Fibroblast of lung (primary cell): ENCODE measurements at places on chromosomes 2 and 18.

DNA sequence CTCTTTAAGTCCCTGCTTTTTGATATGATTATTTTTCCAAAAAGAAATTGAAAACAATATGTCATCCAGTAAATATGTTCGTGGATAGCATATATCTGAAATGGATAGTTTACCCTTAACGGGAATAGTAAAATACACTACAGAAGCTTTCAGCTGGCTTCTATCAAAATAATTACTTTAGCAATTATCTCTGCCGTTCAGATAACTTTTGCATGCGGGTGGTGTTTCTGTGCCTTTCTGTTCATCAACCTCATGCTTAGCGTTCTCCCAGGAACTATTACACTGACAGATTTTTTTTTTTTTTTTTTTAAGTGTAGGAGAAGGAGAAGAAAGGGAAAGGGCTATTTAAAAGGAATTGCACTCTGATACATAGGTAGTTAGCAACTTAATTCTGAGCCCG is 53.6 kb downstream of the TSHZ1 start:
- DNase-seq: no peak

DNA sequence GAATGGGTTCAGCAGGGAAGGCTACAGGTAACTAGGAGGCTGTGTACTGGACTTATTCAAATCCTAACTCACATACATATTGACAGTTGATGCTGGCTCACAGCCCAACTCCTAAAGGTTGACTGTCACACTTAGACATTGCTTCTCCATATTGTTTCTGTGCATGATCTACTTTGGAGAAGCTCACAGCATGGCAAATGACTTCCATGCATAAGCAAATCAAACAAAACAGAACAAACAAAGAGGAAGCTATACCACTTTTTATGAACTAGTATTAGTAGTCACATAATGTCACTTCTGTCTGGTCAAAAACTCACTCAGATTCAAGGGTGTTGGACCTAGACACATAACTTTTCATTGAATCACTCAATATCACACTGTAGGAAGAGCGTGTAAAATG is 43.8 kb upstream of the CDH19 start:
- DNase-seq: no peak

- DNase-seq: peak; percentile 39
Measured at GRCh38 chr2:51812138-51812866, 780.4 kb upstream of the NRXN1 start.

DNA sequence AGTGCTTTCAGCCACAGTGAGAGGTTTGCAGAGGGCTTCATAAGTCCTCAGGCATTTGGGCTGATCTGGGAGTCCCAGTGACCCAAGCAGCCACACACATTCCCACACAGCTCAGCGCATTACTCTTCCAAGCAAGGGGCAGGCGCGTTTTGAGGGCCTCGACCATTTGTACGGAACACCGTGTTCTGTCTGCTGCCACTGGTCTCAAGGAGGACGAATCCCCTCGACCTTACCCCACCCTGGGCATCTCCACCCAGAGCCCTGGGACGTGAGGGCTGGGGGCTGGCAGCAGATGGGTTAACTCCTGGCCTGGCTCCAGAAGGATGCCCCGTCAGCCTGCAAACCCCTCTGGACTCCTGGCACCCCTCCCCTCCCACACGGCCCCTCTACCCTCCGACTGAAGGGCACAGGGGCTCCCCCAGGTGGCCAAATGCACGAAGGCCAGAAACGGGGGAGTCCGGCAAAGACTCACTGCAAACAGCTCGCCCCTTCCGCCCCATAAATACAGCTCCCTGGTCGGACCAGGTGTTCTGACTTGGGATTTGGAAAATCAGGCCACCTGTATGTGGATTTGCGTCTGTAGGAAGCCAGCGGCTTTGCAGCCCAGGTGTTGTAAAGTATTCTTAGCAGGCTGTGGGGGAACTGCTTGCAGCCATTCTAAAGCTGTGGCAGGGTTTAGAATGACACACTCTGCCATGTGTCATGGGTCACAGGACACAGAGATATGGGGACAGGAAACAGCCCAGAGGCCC is 33.6 kb upstream of the PTMA start:
- peak; percentile 53 for DNase-seq

GRCh38 chr2:157257312-157258252 is at the start of gene GALNT5:
TSS of gene GALNT5 (plus strand) at chr2:157257705. CDS start at chr2:157258083, 378 bp downstream.
- DNase-seq: peak; percentile 62

GRCh38 chr18:58418361-58418760 is 210.5 kb downstream of the ALPK2 start:
- no peak for DNase-seq

DNA sequence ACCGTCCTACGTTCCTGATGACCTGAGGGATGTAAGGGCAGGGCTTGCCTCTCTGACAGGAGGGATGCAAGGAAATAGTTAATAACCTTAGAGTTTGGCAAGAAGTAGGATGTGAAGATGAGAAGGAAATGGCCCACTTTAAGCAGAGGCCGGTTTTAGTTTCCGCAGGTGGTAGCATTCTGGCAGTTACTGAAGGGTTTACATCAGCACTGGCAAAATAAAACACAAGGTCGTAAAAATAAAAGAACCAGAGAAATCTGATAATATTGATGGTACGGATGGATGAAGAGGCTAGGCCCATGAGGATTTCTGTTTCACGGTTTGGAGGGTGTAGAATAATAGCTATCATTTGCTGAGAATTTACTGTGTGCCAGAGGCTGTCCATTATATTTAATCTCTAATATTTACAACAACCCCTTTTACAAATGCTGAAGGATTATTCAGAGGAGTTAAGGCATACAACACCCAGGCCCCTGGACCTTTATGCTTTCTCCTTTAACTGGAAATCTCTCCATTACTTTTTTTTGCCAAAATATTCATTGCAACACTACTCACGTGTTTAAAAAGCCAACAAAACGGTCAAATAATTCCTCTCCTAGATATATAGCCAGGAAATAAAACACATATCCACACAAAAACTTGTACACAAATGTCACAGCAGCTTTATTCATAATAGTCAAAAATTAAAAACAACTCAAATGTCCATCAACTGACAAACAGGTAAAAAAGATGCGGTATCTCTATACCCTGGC is 28.5 kb downstream of the DAPL1 start:
- DNase-seq: no peak

- no peak for DNase-seq
Measured at GRCh38 chr2:159462201-159462785, 154.1 kb downstream of the BAZ2B start.

- no peak for DNase-seq
Measured at GRCh38 chr2:141499123-141499522, 631.7 kb downstream of the LRP1B start.

DNA sequence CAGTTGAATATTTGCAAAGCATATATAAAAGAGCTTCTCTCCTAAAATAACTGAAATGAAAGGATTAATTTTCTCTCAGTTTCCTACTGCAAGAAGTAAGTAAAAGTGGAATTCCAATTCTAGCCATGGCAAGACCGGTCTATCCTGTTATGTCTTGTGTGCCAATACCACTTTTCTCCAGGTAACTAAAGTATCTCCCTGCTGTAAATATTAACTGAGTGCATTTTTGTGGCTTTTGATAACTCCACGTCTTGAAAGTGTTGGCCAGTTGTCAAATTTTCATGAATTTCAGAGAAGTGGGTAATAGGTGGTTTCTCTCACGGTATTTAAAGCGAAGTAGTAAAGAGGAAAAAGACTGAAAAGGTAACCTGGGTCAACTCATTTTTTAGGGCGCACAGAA is 225.9 kb downstream of the NEDD4L start:
- no peak for DNase-seq

GRCh38 chr18:50298443-50299284 is 11.2 kb upstream of the CXXC1 start:
- no peak for DNase-seq

DNA sequence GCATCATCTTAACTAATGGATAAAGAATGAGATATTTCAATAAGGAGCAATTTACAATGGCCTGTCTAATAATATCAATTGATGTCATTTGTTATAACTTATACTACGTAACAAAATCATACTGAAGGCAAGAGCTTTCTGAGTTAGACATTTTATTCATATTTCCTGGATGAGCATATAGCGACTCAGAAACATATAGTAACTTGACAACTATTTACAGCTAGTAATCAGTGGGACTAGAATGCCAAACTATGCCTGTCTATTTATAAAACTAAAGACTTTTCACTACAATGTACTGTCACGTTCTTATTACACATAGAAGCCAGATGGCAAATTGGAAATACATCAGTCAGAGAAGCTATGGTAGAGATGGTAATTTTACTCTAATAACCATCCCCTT is 766.2 kb upstream of the TMEFF2 start:
- DNase-seq: peak; percentile 7

GRCh38 chr2:102801098-102801718 is 39.4 kb downstream of the TMEM182 start:
- DNase-seq: peak; percentile 61

DNA sequence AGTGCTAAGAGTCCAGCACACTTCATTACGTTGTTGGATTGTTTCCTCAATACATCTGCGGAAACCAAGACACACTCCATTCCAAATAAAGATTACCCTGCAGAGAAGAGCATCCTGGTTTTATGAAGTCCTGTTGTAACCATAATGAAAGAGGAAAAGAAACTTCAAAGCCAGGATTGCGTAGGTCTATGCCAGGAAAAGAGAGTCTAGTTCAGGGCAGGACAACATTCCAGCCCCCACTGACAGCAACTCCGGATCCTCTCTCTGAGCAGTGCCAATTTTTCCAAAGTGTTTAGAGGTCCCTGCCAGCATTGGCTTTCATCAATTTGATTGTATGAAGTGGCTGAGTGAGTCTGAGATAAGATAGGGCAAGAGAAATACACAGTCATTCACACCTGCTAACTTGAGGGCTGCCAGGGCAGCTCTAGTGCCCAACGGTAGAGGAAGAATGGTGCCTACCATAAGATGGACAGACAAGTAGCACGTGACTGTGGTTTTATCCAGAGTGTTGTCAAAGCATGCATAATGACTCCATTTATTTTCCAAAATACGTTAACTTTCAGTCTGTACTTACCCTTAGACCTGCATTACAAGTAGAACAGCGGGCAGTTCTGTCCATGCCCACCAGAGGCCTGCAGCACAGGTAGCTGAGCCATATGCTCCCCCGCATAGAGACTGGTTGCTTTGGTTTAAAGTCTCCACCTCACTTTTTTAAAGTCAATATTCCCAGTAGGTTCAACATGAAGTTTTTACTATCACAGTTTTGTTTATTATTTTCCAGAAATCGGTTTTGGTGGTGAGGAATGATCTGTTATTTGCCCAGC is 23.7 kb downstream of the PIEZO2 start:
- DNase-seq: peak; percentile 49

GRCh38 chr2:39786761-39787522 is 7.9 kb upstream of the THUMPD2 start:
- no peak for DNase-seq

GRCh38 chr2:43370705-43371104 is 144.3 kb upstream of the ZFP36L2 start:
- DNase-seq: peak; percentile 67

- no peak for DNase-seq
Measured at GRCh38 chr2:69769272-69769671, 27.3 kb downstream of the ANXA4 start.

GRCh38 chr2:180938451-180938850 is 42.0 kb upstream of the UBE2E3 start:
- DNase-seq: peak; percentile 91

- DNase-seq: no peak
Measured at GRCh38 chr2:168744844-168745243, 57.6 kb upstream of the NOSTRIN start.

DNA sequence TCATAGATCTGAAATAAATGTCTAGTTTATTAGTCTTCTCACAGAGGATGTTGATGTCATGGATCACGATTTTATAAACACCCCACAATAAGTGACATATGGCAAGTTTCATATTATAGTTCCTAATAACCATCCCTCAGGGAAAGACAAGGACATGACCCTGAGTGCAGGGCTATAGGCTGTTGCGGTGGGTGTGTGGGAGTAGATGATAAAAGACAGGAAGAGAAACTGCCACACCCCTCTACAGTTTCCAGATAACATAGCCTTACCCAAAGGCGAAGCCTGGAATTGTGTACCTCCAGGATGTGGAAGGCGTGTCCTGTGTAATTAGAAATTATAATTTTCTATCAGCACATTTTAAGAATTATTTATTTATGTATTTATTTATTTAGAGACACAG is 2.4 kb upstream of the NEDD4L start:
- no peak for DNase-seq

DNA sequence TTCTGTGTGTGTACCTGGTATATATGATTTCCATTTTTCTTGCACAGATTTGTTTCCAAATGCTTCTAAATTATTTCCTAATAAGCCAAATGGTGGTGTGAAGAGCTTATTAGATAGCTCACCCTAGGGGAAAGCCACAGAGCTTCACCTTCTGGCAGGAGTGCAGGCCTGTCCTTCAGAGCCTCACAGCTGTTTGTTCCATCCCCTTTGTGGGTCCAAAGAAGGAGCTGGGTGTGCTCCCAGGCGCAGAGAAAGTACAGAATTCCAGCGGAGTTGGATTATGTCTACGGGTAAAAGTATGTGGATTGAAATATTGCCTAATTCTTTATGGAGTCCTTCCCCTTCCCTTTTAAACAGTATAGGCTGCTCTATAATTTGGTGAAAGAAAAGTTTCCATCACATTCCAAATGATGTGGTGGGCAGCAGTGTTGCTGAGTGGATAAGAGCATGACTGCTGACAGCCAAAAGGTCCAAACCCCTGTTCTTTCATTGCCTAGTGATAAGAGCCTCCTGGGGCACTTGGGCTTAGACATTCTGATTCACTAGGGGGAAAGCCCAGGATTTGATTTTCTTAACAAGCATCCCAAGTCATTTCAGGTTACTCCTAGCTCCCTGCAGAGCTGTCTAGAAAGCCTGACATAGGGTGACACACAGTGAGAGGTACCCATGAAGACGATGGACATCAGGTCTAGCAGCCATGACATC is 86.6 kb downstream of the WDSUB1 start:
- DNase-seq: no peak

- no peak for DNase-seq
Measured at GRCh38 chr2:71786291-71787107, 333.1 kb downstream of the DYSF start.

GRCh38 chr18:77403969-77404535 is 154.4 kb downstream of the GALR1 start:
- no peak for DNase-seq

DNA sequence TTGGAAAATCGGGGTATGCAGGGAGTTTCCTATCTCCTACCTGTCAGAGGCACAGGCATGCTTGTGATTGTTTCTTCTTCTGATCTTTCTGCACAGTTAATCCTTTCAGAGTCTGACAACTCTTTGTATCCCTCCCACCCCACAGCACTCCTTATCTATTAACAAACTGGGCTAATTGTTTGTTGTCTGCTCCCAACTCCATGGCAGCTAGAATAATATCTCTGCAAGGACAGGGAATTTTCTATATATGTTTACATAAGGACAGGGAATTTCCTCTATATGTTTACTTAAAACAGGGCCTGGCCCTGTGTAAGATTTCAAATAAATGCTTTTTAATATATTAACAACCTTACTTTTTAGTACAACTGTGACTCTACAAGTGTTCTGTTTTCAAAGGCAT is 36.0 kb upstream of the VRK2 start:
- DNase-seq: no peak

DNA sequence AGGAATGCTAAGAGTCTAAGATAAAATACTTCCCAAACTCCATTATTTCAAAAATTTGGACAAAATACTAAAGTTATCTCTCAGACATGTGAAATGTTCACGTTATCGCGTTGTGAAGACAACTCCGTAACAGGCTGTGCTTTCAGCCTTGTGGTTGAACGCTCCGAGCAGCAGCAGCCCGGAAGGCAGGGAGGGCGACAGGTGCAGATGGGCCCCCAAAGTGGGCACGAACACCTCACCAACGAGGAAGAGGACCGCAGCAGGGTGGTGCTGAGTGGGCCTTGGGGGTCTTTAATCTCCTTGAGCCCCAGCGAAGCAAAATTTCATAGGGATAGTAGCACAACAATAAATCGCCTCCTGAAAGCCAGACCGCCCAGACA is 1.0 kb upstream of the FAM110C start:
- no peak for DNase-seq

GRCh38 chr18:56919190-56919589 is 227.7 kb upstream of the BOD1L2 start:
- no peak for DNase-seq
